ENCODE measurements at places on chromosomes 5 and 9. TPM values are rescaled to one million over a fixed set of nuclear protein-coding genes. Genes with fewer than 3 reads are reported as not detected.

The RNF44 gene
- 6.7 TPM for polyA plus RNA-seq

The TOR4A gene
- polyA plus RNA-seq, result not detected

The PCDHA10 gene
- 23.1 TPM for polyA plus RNA-seq

The CAAP1 gene
- 10.4 TPM for polyA plus RNA-seq

The SPATA31C1 gene
- polyA plus RNA-seq, result not detected

The GRXCR2 gene
- polyA plus RNA-seq, result not detected

The SHROOM1 gene
- 2.3 TPM for polyA plus RNA-seq

The ACTBL2 gene
- not detected for polyA plus RNA-seq

The CDC20B gene
- not detected for polyA plus RNA-seq
